ENCODE measurements at places on chromosomes 2 and 18. TPM values are rescaled to one million over a fixed set of nuclear protein-coding genes. Genes with fewer than 3 reads are reported as not detected.

GRCh38 chr2:37226863-37227262 is 4.5 kb downstream of the CEBPZ start:
- peaks cover 9% of the 10 kb centered on the region for H3K4me1 ChIP-seq
- no peak overlapping the region for H3K4me3 ChIP-seq
- peaks cover 34% of the 10 kb centered on the region for H3K36me3 ChIP-seq
- H3K27me3 ChIP-seq = no peaks in the 10 kb centered on the region

NTSR2 gene
- total RNA-seq = 0.15 TPM

CDK15 gene
- total RNA-seq = 4.8 TPM

DNA sequence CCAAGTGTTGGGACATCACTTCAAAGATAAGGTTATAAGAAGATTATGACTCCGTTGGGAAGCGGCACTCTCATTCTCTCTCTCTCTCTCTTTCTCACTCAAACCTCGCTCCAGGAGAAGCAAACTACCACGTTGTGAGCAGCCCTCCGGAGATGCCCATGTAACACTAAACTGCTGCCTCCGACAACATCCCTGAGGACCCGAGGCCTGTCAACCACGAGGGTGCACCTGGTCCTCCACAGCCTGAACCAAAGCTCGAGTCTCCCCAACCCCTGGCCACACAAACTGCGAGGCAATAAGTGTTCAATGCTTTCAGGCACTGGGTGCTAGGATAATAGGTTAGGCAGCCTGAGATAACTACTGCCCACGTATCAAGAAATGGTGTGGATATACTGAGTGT is 654.5 kb upstream of the ID2 start:
- H3K27ac ChIP-seq = no peak overlapping the region
- no peaks in the 10 kb centered on the region for H3K36me3 ChIP-seq
- H3K4me1 ChIP-seq = no peaks in the 10 kb centered on the region

DNA sequence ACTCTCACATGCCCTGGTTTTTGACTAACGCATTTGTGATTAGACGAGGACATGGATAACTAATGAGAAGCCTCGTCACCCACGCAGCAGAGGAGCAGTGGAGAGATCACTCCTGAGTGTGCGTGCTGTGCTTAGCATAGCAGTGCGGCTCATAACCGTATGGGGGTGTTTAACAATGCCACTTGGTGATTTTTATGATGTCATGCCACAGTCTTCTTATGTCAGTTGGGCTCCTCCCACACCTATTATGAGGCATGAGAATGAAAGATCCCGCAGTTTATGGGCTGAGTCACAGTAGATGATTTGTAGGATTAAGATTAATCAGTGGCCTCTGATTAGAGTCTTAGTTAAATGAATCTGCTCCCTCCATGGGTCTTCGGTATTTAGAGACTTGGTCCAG is 2.5 kb upstream of the SMIM21 start:
- H3K36me3 ChIP-seq = no peaks in the 10 kb centered on the region
- DNase-seq = no peak
- H3K27ac ChIP-seq = no peak overlapping the region

- no peak for DNase-seq
- H3K36me3 ChIP-seq = no peaks in the 10 kb centered on the region
- no peaks in the 10 kb centered on the region for H3K4me1 ChIP-seq
- H3K4me3 ChIP-seq = no peak overlapping the region
- H3K27me3 ChIP-seq = peaks cover 6% of the 10 kb centered on the region
- H3K27ac ChIP-seq = no peak overlapping the region
These were observed 21.9 kb upstream of the CERS6 start for GRCh38 chr2:168434146-168434545.

Data from Panc1 (cell line).